ENCODE measurements at places on chromosomes 1 and 21.

DNA sequence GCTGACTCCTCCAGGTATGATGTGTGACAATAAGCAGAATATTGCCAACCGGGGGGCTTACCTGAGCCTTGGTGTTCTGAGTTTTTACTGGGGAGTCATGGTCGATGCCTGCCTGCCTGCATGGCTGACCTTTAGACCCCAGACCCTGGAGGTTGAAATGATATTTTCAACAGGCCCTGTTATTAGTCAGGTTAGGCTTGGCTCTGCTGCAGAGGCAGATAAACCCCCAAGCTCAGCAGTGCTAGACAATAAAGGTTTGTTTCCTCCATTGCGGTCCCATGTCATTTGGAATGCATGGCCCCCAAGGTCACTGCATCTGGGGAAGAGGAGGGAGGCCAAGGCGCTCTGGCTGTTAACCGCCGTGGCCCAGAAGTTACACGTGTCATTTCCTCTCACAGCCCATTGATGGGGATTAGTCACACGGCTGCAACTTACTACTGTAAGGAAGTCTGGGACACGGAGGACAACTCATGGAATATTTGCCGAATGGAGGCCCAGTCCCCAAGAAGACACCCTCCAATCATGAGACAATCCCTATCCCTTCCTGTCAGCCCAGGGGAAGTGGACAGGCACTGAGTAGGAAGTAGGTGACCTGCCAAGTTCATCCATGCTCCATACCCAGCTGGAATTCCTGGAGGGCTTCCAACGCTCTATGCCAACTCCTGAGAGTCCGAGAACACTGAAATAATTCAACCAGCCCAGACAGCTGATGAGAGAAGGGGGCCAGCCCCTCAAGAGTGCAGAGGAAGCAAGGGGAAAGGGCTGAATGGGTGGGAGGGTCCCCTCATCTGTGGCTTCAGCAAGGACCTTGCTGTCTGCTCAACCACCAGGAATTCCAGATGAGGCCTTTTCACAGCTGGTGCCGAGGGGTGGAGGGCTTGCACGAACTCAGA lies 97.3 kb downstream of the TAS1R2 start:
- DNase-seq: no peak

DNA sequence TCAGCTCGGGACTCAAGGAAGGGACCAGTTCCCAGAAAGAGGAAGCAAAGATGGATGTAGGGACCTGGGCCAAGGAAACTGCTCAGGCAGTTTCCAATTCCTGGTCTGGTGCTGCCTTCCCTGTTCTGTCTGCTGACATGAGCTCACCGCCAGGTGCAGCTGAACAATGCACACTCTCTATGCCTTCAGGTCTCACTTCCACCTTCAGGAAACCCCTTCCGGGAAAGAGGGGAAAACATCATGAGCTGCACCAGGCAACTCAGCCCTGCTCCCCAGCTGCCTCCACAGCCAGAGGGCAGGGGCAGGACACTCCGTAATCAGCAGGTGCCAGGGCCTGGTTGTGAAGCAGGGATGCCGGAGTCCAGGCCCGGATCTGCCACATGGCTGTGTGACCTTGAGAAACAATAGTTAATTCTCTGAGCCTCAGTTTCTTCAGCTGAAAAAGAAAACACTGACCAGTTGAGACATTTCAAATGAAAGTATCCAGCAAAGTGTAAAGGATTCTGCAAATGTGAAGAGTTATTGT lies 27.8 kb downstream of the SMIM12 start:
- DNase-seq: no peak

DNA sequence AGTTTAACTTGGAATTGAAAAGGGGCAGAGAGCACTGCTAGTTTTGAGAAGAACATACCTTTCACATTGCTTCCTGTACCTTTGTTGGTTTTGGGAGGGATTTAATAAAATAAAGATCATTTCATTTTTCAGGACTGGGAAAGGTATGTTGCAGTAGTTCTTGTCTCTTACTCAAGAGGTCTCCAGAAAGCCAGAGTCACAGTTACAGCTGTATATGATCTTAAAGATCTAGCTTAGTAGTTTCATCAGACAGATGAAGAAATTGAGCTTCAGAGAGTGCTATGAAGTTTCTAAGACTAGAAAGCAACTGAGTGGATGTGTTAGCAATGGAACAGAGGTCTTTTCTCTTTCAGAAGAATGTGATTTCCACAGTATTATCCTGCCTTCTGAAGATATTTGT lies 1.0 kb downstream of the OR10K2 start:
- DNase-seq: no peak

- DNase-seq: no peak
Measured at GRCh38 chr1:4586611-4587160, 67.7 kb upstream of the AJAP1 start.

GRCh38 chr1:156781585-156782186 lies 14.4 kb downstream of the PRCC start:
- DNase-seq: no peak

DNA sequence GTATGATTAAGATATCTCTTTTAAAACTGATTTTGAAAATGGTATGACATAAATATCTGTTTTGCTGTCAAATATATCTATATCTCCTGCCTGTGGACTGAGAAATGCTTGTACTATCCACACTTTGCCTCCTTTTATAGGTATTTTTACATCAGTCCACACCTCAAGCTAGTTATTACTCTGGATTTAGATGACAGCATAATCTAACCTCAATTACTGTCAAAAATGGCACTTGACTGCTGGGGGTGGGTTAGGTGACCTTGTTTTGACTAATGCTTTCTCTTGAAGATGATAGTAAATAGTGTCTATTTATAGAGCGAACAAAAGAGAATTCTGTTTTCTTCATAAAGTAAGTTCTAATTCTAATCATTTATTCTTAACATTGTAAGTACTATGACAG lies 9.1 kb downstream of the ADGRL2 start:
- DNase-seq: no peak

GRCh38 chr1:243233908-243234307 lies 21.2 kb downstream of the CEP170 start:
- DNase-seq: no peak

DNA sequence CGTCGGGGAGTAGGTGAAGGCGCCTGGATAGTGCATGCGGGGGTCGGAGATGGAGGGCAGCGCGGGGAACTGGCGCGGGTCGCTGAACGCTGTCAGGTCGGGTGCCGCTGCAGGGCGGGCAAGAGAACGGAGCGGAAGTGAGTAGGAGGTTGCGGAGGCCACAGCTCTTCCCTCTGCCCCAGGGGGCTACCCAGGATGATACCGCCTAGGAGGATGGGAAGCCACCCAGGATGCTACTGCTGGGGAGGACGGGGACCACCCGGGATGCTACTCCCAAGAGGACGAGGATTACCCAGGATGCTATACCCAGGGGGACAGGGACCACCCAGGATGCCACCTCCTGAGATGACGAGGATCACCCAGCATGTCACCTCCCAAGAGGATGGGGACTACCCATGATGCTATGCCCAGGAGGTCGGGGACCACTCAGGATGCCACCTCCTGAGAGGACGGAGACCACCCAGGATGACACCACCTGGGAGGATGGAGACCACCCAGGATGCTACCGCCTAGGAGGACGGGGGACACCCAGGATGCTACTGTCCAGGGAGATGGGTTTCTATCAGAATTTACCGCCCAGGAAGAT lies 123.8 kb downstream of the CLIC6 start:
- DNase-seq: no peak

DNA sequence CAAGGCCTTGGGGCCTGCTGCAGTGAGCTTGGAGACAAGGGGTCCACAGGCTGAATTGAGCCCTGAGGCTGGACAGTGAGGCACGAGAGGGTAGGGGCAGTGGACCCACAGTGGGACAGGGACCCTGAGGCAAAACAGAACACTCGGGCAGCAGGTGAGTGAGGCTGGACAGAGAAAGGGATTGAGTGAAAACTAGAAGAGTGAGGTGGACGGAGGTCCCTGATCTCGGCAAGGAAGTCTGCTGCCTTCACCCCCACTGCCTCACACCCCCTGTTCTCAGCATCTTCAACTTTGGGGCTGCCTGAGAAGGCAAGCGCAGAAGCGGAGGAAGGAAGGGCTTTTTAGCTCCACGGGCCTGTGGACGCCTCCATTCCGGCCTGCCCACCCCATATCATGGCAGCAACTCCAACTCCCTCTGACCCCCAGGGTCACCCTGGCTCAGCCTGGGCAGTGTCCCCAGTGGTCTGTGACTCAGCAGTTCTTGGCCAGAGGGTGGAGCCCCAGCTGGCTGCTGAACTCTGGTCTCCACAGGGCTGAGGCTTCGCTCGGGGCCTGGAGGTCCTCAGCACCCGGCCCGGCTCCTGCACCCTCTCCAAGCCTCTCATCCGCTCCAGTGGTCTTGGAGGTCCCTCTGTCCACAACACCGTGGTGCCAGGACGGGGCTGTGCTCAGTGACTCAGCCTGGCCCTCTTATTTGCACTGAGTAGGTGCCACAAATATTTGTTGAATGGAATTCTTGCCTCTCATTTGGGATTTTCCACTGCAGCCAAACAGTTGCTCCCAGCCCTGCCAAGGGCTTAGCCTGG lies 60.0 kb upstream of the EPS8L3 start:
- DNase-seq: no peak

DNA sequence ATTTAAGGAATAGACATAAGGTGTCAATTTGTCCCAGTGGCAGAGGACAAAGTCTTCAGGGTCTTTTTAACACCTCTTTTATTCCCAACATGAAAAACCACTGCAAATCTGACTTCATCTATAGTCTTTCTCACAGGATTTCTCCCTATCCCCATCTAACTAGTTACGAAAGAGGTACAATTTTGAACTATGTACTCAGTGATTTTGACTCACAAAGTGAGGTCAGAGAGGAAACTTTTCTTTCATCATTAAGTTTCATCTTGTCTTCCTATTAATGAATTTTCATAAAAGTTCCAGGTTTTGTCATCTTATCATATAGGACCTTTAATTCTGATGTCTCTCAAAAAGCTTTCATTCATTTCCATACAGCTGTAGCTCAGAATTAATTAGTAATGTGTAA lies 63.3 kb downstream of the ASH1L start:
- DNase-seq: no peak

DNA sequence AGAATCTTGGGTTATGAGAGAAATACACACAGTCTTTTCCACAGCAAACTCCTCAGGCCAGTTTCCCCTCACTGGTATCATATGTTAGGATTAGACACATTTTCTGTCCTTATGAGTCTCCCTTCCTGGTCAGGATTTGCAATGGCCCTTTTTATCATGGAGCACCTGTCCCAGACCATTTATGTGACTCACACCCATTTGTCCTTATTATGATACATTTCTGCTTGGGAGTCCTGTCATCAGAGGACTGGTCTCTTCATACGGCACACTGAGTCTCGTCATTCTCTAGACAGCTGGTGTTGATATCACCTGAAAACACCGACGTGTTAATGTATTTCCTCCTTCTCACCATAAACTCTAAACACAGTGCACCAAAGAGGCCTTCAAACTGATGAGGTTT lies 105.0 kb upstream of the SYT6 start:
- no peak for DNase-seq

DNA sequence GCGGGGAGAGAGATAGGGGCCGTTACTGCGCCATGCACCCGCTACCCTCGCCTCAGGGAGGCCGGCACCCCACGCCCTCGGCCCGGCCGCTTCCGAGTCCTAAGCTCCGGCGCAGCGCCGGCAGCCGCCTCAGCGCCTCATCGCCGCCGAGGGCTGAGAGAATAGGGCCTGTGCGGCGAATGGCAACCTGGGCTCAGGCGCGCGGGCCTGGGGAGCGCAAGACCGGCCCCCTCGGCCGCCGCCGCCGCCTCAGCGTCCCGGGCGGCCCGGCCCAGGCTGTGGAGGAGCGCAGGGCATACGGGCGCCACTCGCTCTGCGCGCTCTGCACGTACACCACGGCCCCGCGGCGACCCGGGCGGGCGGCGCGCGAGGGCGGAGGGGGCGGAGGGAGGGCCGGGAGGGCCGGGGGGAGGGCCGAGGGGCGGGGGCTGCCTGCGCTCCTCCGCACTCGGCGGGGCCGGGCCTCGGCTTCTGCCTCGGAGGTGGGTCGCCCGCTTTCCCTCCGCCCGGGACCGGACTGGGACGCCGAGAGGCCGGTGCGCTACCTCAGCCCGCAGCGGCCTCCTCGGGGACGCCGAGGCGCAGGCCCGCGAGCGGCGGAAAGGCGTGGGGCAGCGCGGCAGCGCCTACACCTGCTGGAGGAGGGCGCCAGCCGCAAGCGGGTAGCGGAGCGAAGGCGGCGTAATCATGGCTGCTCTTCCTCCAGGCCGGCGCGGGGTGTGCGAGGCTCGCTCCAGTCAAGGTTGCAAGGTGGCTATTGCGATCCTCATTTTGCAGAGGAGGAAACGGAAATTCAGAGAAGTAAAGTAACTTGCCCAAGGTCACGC lies at the start of gene EGLN1:
Gene EGLN1, minus strand, starts transcription at position 317 of the 827 bp plus-strand sequence. CDS start 399 bp downstream, outside the sequence.
- DNase-seq: peak; percentile 74

GRCh38 chr1:156705918-156706656 lies 704 bp upstream of the CRABP2 start:
- DNase-seq: peak; percentile 56

- DNase-seq: no peak
Measured at GRCh38 chr1:11626551-11626950, 27.7 kb downstream of the FBXO2 start.

- no peak for DNase-seq
Measured at GRCh38 chr1:90591970-90592356, 125.1 kb downstream of the BARHL2 start.

DNA sequence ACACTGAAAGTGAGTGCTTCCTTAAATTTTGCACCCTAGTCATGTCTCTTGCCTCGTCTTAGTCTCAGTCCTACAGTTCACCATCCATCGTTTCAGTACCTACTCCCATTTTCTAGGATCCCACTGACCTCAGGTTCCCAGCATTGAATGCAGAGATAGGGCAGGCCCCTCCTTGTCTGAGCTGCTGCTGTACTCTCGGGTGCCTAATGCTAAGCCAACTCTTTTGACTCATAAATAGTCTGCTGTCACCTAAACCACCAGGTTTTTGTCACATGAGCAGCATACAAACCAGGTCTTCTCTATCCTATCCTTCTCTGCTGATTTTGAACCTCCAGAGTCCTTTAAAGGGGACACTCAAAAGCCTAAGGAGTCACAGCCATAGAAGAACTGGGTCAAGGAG lies 3.0 kb downstream of the ARHGAP30 start:
- DNase-seq: no peak

- DNase-seq: no peak
Measured at GRCh38 chr1:117686907-117687306, 81.1 kb downstream of the TENT5C start.

DNA sequence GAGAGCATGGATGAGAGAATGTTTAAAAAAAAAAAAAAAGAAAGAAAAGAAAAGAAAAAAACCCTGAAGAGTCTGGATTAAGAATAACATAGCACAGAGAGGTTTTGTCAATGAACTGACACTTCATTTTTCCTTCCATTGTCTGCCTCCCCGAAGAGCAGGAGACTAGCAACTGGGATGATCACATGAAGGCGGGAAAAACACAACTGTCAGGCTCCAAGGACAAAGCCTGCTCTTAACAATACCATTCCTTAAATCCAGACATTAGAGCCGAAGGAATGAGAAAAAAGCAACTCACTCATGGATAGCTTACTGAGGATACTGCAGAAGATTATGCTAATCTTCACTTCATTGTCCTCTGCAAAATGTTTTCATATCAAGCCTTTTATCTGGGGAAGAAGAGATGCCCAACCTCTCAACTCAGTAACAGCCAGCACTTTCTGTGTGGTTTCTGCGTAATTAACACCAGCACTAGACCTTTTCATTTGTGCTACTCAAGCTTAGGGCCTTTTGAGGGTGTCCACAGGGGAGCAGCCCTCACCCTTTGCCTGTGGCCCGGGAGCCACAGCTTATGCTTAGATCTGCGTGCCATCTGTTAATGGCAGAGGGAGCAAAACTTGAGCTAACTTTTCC lies 182.3 kb downstream of the BARHL2 start:
- DNase-seq: no peak

- no peak for DNase-seq
Measured at GRCh38 chr1:5616366-5617178, 375.7 kb downstream of the NPHP4 start.

All from T follicular helper cell (primary cell).